ENCODE measurements at places on chromosomes 12 and 14.

DNA sequence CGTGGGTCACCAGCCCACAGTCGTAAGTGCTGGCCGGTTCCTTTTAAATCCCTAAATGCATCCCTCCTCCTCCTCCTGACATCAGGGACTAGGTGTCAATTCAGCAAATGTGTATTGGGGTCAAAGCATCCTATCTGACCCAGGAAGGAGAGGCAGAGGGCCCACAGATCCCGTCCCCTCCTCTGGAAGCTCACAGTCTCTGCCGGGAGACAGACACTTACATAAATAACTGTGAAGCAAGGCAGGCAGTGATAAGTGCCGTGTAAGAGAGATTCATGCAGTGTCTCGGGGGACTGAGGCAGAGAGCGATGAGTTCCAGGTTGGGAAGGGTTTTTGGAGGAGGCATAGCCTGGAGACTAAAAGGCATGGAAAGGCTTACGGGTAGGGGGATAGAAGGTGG is 44.1 kb downstream of the HRK start:
- DNase-seq: no peak

DNA sequence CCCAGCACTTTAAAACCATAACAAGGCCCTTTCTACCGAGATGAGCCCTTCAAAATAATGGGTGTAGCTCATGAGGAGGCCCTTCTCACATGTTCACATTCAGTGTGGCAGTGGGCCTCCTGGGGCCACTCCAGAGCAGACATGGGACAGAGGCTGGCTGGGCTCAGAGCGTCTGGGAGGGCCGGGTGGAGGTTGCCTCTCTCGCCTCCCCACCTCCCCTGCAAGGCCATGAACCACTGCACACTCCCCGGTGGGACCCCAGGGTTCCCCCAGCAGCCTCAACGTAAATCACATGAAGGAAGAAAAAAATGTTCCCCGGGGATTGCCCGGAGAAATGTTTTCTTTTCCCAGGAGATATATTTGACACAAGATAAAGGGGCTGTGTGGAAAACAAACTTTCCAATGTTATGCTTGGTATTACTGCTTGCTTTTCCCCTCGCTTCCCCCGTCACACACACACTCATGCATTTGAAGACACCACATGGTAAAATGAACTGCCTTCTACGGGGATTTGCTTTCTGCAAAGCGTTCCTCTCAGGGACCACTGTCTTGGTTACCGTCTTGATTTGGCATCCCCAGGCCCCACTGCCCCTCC is 190.7 kb upstream of the CCND2 start:
- DNase-seq: no peak

DNA sequence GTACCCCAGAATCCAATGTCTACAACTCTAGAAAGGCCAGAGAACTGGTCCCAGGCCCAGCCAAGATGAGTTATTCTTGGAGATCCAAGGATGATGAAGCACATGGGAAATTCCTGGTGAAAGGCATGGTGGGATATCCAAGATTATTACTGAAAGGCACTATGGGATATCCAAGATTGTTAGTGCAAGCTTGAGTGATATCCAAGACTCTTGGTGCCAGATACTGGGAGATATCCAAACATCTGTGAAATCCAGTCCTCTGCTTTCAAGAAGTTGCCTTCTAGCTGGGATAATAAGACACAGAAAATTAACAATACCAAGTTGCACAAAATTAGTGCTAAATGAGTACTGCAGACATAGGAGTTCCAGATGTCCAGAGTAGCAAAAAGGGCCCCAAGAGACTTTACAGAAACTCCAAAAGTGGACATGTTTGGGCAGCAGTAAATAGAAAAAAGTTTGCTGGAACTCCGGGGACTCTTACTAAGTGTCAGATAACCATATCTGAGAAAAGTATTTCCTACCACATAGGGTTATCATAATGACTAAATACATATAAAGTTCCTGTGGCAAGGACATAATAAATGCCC is 34.6 kb downstream of the PHLDA1 start:
- DNase-seq: no peak

GRCh38 chr12:109573914-109574244 is 285 bp downstream of the MVK start:
- DNase-seq: no peak

- DNase-seq: no peak
Measured at GRCh38 chr12:111074559-111074958, 154.2 kb upstream of the MYL2 start.

- no peak for DNase-seq
Measured at GRCh38 chr12:126247936-126248335, 1182.7 kb downstream of the AACS start.

- DNase-seq: no peak
Measured at GRCh38 chr12:58557171-58557570, 363.1 kb downstream of the LRIG3 start.

GRCh38 chr14:88901189-88901588 is 76.7 kb downstream of the TTC8 start:
- DNase-seq: no peak

DNA sequence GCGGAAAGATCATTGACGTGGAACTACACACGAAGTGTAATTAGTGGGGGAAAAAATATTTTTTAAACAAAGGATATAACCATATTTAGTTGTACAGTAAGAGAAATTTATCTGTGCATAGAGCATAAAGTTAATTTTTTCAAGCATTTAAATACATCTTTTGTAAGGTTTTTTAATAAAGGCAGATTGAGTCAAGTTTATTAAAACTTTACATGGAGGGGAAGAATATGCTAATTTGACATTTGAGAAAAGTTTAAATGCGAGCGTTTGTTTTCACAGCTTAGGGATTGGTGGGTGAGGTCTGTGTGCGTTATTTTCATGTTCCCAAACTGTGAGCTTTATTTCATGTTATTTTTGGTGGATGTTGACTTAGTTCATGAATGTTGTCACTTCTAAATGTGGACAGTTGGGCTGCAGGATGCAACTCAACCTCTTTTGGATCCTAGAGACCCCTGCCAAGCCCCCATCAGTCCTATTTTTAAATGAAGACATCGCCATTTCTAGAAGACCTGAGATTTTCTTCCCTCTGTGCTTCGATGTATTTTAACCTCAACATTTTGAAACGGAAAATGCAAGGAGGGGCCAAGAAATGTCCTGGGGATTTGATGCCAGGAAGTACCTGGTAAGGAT is 32.3 kb downstream of the BRI3BP start:
- DNase-seq: no peak

DNA sequence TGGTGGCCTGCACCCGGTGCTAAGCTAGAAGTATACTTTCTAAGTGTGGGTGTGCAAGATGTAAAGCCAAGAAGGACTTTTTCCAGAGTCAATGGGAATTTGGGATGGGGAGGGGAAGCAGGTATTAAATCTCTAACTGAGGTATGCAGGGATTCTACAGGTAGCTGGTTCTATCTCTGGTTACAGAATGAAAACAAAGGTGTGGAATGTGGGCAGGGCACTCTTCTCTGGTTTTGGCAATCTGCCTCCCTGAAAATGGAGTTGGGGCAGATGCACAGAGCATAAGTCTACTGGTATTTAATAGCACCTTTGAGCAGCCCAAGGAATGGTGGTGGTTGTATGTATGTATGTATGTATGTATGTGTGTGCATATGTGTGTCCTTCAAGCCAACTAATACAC is 66.7 kb upstream of the PPP1R12A start:
- DNase-seq: no peak

DNA sequence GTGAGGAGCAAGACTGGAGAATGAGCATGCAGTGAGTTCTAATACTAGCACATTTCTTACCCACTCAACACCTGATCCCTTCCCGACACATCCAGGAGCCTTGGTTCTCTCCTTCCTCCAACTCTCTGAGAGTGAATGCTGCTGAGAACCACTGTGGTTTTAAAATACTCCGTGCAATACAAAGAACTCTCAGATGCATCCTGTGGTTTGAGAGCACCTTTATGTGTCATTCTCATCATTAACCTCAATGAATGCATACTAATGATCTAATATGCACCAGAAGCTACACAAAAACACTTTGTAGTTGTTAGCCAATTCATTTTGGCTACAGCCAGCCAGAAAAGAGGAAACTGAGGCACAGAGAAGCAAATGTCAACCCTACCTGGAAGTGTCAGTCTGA is 87.6 kb downstream of the GALNT8 start:
- DNase-seq: no peak

DNA sequence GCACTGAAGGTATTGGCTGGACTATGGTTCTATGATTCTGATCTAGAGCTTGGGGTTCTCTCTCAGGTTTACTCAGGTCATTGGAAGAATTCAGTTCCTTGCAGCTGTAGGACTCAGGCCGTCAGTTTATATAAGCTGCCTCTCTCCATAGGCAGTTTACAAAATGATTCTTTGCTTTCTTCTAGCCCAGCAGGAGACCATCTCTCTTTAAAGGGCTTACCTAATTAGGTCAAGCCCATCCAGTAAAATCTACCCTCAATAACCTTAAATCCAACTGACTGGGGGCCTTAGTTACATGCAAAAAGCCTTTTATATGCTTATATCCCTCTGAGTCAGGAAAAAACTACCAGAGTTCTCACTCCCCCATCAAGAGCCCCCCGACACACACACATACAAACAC is 80.5 kb upstream of the GARIN6 start:
- no peak for DNase-seq

DNA sequence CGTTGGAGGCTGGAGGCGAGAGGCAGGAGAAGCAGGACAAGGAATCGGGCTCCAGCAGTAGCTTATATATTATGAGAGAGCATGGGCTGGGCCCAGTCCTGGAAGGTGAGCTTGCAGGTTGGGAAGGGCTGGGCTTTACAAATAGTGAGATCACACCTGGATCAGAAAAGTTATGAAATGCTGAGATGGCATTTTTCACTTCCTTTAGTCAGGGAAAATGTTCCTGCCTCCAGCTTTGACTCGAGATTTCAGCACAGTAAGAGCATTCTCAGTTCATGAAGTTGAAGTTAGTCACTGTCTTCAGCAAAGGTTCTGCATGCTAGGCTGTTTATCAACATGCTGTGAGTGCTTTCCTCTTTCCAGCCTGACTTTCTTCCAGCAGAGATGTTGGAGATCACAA is at the start of gene KRT6C:
Gene KRT6C (minus strand): TSS at position 38 of the 400 bp plus-strand sequence. CDS start 68 bp downstream, outside the sequence.
- DNase-seq: no peak

DNA sequence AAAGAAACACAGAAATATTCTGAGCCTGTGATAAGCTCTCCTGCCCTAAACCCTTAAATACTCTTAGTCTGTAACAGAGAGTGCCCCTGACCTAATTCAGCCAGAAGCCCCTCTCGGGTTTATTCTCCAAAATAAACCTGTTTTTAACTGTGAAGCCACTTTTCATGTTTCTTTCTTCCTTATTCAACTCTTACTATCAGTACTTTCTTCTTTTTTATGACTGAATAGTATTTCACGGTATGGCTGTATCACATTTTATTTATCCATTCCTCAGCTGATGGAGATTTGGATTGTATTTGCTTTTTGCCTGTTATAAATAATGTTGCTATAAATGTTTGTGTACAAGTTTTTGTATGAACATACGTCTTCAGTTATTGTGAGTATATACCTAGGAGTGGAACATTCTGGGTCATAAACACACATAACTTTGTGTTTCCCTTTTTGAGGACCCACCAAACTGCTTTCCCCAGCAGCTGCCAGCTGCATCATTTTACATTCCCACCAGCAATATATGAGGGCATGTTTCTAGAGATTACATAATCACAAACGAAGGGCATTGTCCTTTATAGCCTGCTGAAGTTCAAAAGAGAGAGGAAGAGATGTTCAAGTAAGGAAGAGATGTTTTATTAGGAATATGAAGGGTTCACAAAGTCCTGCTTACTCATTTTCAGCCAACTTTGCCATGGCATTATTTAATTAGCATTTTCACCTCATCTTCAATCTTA is 199.4 kb upstream of the NUDT4 start:
- DNase-seq: no peak

- DNase-seq: no peak
Measured at GRCh38 chr14:75175677-75176141, 703 bp downstream of the TMED10 start.

GRCh38 chr14:81465507-81466228 is 65.5 kb upstream of the STON2 start:
- no peak for DNase-seq

DNA sequence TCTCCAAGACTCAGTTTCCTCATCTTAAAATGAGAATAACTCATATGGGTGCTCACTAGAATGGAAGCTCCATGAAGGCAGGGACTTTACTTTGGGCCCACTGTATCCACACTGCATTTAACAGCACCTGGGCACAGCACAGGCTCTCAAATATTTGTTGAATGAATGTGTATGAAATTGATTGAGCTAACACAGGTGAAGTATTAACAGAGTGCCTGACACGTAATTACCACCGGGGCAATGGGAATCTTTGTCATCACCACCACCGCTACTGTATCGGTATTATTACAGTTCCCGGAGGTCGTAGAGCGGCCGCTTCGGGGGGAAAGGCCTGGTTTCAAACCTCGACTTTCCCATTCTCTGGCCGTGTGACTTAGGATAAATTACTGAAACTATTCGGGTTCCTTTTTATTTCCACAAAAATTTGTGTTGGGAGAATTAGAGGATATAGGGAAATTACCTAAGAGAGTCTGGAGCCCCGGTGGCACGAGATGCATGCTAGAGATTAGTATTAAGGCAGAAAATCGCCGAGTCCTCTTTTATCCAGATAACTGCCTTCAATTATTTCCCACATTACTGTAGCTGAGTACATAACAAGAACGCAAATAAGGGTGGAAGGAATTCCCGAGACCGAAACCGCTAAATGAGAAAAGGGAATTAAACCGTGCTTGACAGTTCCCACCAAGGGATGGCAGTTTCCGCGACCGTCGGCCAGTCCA is 1.0 kb upstream of the RIC8B start:
- no peak for DNase-seq

DNA sequence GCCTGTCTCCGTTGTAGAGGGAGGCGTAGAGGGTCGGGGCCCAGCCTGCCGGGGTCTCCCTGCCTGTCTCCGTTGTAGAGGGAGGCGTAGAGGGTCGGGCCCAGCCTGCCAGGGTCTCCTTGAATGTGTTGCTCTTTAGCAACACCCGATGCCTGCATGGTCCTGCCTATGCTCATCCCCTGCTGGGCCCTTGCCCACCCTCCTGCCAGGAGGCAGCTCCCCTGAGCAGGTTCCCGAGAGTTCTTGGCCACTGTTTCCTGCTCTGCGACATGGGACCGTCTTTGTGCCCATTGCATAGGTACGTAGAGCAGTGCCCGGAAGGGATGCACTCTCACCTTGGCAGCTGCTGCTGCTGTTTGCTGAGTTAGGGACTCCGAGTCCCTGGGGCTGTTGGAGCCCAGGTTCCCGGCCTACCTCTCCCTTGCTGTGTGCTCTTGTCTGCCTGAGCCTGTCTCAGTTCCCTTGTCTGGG is 3.3 kb downstream of the KIF26A start:
- DNase-seq: no peak

- DNase-seq: peak; percentile 63
Measured at GRCh38 chr12:2291182-2291832, 238.5 kb downstream of the CACNA1C start.
